ENCODE measurements at places on chromosomes 1 and 21. TPM values are rescaled to one million over a fixed set of nuclear protein-coding genes. Genes with fewer than 3 reads are reported as not detected.

DNA sequence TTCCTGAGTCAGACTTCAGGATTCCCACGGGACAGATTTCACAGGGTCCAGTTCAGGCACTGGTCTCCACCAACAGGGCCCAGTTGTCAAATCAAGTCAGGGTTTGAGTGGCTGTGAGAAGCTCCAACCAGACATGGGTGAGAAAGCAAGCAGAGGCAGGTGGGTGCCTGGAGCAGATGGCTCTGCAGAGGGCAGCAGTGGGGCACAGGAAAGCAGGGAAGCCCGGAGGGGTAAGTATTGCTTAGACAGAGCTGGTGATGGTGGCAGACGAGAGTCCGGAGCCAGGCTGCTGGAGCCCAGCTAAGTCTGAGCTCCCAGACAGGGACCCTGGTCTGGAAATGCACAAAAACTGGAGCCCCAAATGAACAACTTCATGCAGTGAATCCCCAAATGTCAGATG lies 40.4 kb downstream of the RIMS3 start:
- peak; percentile 41 for DNase-seq

DNA sequence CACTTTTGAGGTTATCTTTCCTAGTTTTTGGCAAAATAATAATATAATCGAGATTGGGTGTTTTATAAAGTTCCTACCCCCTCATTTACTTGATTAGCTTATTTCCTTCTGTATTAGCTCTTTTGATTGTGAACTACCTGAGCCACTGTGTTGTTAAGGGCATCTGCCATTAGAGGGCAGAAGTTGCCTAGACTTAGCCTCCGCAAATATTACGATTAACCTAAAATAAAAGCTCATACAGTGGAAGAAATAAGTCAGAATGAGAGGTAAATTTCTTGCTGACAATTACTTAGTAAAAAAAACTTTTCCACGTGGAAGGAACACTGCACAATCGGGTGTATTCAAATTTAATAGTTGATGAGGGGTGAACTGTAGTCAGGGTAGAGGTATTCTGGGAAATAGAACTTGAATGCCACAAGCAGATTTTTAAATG lies 2.3 kb downstream of the H3-3A start:
- no peak for DNase-seq

DNA sequence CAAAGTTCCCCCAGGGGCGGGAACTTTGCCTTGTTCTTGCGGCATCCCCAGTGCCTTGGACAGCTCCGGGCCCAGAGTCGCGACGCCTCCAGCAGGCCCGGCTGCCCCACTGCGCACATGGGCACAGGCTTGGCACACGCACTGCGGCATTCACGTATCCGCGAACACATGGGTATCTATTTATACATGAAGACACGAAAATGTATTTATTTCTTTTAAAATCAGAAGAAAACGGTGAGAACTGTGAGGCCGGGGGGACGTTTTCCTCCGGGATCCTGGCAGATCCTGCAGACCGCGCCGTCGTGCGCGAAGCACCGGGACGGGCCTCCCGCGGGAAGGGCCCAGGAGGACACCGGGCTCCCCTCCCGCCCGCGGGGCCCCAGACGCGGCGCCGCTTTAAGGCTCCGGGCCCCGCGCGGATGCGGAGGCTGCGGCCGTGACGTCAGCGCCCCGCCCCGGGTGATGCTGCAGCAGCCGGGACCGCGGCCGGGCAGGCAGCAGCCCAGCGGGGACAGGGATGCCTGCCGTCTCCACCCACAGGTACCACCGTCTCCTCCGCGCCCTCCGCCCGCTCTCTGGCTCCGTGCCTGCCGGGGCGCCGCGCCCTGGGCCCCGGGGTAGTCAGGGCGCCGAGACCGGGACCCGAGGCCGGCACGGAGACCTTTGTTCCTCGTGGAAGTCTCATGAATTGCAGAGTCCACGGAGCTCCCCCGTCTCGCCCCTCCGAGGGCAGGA lies at the start of gene SLC45A1:
Gene SLC45A1 (plus strand): TSS at position 468 of the 735 bp plus-strand sequence. CDS start 6,216 bp downstream, outside the sequence.
- peak; percentile 68 for DNase-seq

DNA sequence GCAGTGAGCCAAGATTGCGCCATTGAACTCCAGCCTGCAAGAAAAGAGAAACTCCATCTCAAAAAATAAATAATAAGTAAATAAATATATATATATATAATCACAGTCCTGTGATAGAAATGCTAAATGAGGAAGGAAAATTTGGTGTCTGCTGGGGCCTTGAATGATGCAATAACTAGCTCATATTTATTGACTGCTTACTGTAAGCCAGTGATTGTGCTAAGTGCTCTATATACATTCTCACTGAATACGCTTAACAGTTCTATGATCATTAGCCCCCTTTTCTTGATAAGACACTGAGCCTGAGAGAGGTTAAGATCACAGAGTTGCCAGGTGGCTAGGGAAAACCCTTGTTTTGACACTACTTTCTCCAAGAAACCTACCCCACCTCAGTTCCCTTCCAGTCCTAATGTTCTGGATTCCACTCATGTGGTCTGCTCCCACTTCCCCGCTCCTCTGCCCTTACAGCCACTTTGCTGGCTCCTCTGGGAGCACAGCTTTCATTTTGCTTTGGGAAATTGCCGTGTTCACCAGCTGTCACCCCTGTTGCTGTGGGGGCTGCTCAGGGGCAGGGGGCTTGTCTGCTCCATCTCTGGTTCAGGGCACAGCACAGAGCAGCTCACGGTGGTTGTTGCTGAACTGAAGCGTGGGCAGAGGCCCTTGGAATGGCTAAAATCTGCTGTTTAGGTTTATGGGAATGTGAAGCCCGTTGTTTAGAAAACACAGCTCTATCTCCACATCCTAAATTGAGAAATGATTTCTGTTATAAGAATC lies 2.5 kb upstream of the BMP8A start:
- DNase-seq = no peak

DNA sequence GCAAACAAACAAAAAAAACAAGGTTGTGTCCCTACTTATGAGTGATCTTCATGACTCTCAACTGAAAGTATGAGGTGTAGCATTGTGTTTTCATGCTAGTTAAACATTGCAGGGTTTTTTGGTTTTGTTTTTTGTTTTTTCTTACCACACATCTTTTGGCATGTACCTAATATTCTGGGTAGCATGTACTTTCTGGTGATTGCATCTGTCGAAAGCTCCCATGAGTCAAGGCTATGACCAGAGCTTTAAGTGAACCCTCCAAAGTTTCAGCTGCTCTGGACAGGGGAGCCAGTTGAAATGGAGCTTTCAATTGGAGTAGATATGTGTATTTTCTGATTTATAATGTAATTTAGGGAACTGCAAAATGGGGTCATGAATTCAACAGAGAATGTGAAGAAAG lies 115.5 kb downstream of the KCNK2 start:
- DNase-seq = no peak

GRCh38 chr1:227544067-227545050 lies 19.0 kb upstream of the ZNF678 start:
- no peak for DNase-seq

- no peak for DNase-seq
These were observed 131.4 kb downstream of the ST6GALNAC5 start for GRCh38 chr1:76998582-76999223.

DNA sequence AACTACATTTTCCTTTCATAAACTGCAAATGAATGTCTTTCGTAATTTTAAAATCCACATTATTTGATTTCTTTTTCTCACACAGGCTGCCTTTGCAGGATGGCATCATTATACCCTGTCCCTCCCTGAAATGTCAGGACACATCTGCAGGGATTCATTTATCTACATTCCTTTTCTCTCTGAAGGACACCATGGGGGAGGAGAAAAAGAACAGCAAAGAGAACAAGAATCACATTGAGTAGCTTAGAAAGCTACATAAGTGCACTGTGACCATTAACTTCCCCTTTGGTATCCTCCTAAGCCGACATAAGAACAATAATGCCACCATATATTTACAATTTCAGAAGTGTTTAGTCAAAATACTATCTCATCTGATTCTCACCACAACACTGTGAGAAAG lies 129.5 kb downstream of the PIGK start:
- DNase-seq = no peak

DNA sequence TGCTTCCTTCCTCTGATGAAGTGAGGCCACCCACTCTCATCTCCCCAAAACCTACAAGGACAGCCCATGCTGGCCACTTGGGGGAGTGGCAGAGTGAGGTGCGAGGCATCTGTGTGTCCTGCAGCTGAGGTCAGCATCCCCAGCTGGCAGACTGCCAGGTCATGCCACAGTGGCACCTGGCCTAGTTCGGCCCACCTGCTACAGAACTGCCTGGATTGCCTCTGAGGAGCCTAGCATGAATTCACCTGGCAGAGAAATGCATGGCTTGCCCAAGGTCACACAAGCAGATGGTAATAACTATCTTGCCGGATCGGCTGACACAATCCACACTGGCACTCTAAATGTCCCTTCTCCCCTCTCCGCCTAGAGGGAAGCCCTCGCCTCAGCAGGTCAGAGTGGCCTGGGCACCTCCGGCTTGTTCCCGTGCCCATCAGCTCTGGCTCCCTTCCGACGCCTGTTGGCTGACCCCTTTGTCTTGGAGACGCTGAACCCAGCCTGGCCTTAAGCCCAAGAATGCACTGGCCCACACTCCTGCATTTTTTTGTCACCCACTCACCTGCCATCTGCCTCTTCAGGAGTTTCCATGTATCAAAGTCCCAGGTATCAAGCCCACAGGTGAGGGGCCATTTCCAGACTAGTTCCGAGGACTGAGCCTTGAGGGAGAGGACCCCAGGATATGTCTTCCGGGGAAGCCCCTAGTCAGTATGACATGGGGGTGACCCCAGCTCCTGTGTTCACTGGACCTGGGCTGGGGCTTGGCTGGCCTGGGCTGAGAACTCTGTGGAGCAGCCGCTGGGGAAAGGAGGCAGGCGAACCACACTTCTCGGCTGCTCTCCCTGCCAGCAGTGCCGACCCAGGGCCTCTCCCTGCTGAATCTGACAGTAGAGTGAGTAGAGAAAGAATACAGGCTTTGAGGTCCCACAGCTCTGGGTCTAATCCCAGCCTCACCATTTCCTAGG lies 21.7 kb downstream of the ECE1 start:
- no peak for DNase-seq

GRCh38 chr1:15531682-15532081 lies 5.0 kb downstream of the DNAJC16 start:
- DNase-seq = no peak

GRCh38 chr1:168470901-168471431 lies 72.8 kb downstream of the XCL2 start:
- no peak for DNase-seq

DNA sequence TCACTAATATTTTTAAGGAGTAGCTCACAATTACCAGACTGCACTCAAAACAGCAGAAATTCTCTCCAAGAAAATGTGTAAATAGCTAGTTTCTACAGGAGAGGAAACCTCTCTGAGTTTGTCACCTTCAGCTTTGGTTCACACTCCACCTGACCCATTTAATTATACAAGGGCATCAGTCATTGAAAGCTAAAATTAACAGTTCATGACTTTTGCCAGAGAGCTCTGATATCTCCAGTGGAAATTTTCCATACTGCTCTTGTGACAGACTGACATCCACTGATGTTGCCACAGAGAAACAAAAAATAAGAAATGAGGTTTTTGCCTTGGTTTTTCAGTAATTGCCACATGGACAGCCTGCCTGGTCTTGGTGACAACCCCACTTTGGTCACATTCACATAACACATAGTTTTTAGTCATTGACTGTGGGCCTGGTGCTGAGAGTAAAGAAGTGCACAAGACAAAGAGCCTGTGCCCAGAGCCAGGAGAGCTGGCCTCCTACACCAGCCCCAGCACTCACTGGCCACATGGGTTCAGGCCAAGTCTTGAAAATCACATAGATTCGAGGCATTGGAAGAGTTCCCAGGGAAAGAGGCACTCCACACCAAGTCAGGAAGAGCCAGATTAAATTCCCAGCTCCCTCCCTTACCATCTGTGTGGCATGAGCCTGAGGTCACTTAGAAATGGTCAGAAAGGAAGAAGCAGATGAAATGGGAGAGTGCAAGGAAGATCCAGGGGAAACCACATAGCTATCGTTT lies 13.8 kb upstream of the SIM2 start:
- DNase-seq = no peak

DNA sequence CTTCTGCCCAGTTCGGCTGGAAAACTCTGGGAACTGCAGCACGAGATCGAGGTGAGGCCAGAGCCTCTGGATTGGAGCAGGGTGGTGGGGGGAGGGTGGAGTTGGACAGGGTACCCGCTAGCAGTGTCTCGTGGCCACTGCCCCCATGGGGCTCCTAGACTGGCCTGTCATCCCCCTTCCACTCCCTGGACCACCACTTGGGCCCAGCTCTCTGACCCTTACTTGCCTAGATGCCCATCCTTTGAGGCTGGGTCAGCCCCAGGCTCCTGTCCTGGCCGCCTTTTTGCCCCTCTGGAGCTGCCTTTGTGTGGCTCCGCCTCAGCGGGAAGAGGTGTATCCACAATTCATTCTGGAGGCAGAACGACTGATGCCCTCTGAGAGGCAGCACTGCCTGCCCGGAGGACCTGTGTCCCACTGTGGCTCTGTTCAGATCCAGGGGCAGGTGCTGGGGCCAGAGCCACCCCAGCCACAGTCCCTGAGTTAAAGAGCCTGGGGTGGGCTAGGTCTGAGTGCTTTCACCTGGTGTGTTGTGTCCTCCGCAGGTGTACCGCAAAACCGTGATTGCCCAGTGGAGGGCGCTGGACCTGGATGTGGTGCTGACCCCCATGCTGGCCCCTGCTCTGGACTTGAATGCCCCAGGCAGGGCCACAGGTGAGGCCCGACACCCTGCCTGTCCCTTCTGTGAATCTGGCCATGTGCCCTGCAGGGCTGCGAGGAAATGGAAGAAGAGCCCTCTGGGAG lies 17.7 kb downstream of the FAAH start:
- DNase-seq = peak; percentile 90

GRCh38 chr1:46798810-46799209 lies at the start of gene CYP4B1:
CYP4B1 (plus strand) TSS chr1:46799046; CDS start chr1:46799082, 36 bp downstream.
- DNase-seq = no peak

DNA sequence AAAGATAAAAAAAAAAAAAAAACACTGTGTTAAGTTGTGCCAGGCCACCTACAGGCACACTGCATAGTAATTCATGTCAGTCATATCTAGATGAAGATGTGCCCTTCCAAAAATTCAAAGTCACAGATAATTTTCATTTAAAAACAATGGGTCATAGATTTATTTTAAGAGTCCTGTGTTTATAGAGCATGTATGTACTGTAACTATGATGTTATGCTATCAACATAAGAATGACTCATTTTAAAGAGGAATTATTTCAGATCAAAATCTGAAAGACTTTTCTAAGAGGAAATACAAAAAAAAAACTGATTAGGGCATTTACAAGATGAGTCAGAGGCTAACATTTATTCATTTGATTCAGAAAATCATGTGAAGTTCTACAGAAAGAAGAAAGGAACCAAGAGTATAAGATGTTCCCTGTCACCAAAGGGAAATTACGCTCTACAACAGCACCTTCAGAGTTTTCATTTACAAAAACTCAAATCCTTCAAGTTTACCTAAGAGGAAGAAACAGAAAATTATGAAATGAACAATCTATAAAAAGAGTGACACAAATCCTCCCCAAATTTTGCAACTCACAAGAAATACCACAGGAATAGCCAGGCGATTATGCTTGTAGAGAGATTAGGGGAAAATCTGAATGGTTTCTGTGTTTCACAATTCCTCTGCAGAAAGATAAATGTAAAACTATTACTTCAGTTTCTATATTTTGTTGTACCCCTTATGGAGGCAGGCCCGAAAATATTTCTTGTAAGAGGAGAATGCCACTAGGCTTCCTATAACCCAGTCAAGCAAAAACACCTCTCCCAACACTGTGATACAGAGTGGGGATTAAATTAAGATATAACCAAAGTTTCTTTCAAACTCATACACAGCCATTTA lies 13.8 kb downstream of the TP53BP2 start:
- DNase-seq = no peak

The GBP4 gene
- not detected for total RNA-seq

The PRKAA2 gene
- 4.0 TPM for total RNA-seq

The CRYBG2 gene
- 11.8 TPM for total RNA-seq

Data from H9 (cell line).